ENCODE measurements at places on chromosomes 1 and 21.

DNA sequence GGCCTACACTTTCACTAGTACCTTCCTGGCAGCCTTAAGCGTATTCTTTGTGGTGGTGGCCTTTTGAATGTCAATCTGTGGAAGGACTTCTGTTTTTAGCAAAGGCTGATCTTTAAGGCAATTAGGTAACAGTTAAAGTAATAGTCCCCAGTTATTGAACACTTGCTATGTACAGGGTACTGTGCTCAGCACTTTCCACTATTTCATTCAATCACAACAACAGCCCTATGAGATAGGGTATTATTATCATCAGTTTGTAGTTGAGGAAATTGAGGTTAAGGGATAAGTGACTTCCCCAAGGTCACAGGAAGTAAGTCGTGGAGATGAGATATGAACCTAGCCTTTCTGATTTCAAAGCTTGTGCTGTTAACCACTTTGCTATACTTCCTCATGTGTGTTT is 185.7 kb downstream of the ST6GALNAC3 start:
- DNase-seq = no peak

- DNase-seq = peak; percentile 46
Observed at GRCh38 chr1:76154206-76154956, 79.8 kb downstream of the ST6GALNAC3 start.

- DNase-seq = no peak
Observed at GRCh38 chr1:158951956-158952355, 20.6 kb downstream of the PYHIN1 start.

- no peak for DNase-seq
Observed at GRCh38 chr1:46174448-46175231, at the start of gene TSPAN1. Gene TSPAN1 (plus strand): TSS chr1:46175087. CDS start chr1:46181108, 6,021 bp downstream.

DNA sequence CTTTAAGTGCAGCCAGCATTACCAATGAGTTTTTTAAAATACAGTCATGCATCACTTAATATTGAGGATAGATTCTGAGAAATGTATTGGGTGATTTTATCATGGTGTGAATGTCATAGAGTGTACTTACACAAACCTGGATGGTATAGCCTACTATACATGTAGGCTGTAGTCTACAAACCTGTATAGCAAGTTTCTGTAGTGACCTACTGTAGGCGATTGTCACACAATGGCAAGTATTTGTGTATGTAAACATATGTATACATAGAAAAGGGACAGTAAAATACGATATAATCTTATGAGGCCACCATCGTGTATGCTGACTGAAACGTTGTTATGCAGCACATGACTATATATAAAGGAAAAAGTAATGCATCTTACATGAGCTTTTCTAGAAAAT is 48.2 kb downstream of the RPE65 start:
- DNase-seq = no peak

DNA sequence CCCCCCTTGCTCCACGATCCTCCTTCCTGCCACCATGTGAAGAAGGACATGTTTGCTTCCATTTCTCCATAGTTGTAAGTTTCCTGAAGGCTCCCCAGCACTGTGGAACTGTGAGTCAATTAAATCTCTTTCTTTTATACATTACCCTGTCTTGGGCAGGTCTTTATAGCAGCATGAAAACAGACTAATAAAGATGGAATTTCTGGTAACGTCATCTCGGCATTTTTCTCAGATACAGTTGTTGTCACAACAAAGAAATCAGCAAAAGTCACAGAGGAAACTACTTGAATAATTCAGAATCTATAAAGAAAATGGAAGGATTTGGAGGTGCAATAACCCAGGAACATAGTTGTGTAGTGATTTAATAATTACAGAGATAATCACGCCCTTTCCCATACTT is 4.4 kb downstream of the APCS start:
- DNase-seq = no peak
